ENCODE measurements at places on chromosomes 6 and 20.

DNA sequence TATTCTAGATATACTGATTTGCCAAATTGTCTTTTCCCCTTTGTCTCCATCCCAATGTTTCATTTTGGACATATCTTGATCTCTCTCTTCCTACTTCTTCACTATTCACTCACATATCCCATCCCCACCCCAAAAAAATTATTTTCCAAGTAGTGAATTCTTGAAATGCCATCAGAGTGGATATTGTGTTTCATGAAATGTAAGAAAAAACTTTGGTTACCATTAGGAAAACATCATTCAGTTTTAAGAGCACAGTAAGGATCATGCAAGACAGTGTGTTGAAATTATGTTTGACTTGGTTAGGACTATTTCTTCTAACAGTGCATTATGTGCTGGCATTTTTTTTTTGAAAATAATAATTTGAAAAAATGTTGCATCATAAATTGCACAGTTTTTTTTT, 5.7 kb downstream of the RSPO3 start:
- no peak for DNase-seq

- DNase-seq = no peak
Measured at GRCh38 chr6:44730771-44731391, 343.4 kb downstream of the CDC5L start.

DNA sequence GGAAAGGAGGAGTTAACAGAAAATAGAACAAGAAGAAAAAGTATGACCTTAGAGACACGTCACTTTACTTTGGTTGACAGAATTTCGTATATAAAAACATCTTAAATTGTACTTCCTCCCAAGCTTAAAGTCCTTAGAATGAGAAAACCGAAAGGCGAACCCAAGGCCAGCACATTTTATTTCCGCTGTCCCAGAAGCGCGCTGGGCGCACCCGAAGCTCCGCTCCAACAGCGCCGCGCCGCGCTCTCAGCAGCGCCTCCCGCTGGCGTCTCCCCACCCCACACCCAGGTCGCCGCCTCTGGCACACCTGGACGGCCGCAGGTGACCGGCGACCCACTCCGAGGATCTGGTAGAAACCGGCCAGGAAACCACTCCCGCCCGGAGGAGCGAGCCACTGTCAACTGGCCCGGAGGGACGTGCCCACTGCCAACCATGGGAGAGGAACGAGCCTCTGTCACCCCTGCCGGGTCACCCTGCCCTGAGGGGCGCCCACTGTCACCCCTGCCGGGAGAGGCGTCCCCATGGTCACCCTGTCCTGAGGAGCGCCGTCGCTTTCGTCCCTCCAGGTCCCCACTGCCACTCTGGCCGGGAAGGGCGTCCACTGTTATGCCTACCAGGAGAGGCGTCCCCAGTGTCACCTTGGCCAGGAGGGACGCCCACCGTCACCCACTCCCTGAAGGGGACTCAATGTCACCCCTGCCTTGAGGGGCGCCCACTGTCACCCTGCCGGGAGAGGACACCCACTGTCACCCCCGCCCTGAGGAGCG, 824 bp downstream of the MPC1 start:
- DNase-seq = peak; percentile 88

DNA sequence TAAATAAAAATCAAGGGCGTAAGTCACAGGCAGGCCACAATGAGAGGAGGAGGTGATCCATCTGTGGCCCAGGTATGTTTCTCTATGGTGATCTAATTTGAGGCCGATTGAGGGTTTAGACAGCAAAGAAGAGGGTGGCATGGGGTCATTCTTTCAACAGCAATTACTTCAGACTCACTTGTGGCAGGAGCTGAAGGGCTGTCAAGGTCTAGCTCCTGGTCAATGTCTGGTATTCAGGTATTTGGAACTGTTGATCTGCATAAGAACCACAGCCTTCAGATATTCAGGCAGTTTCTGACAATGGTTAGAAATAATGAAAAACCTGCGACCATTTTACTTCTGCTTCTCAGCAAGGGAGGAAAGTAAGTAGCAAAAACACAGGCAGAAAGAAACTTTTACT, 259.6 kb downstream of the FOXC1 start:
- DNase-seq = no peak

GRCh38 chr6:151160929-151161757, 78.6 kb upstream of the AKAP12 start:
- no peak for DNase-seq

DNA sequence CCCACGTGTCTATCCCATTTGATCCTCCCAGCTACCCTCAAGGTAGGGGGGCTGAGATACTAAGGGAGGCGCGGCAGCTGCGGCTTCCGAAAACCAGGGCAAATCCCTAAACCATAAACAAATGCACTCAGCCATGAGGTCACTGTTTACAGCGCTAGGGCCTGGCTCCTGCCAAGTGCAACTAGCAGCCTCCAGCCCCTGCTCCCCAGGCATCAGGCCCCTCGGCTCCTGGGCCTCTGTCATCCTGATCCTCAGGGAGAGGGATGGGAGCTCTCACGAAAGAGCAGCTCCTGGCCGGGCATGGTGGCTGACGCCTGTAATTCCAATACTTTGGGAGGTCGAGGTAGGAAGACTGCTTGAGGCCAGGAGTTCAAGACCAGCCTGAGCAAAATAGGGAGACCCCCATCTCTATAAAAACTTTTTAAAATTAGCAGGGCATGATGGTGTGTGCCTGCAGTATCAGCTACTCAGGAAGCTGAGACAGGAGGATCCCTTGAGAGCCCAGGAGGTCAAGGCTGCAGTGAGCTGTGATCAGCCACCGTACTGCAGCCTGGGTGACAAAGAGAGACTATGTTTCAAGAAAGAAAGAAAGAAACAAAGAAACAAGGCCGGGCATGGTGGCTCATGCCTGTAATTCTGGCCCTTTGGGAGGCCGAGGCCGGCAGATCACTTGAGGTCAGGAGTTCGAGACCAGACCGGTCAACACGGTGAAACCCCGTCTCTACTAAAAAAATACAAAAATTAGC, 42.5 kb upstream of the TLDC2 start:
- DNase-seq = no peak

Measured in progenitor cell of endocrine pancreas (in vitro differentiated cells).